GM19239 (cell line): ENCODE measurements at places on chromosomes 3 and 15.

GRCh38 chr15:36358094-36358493 is 221.3 kb upstream of the CDIN1 start:
- no peak for DNase-seq

- no peak for DNase-seq
These were observed 57.7 kb upstream of the CTNNB1 start for GRCh38 chr3:41141433-41142167.

DNA sequence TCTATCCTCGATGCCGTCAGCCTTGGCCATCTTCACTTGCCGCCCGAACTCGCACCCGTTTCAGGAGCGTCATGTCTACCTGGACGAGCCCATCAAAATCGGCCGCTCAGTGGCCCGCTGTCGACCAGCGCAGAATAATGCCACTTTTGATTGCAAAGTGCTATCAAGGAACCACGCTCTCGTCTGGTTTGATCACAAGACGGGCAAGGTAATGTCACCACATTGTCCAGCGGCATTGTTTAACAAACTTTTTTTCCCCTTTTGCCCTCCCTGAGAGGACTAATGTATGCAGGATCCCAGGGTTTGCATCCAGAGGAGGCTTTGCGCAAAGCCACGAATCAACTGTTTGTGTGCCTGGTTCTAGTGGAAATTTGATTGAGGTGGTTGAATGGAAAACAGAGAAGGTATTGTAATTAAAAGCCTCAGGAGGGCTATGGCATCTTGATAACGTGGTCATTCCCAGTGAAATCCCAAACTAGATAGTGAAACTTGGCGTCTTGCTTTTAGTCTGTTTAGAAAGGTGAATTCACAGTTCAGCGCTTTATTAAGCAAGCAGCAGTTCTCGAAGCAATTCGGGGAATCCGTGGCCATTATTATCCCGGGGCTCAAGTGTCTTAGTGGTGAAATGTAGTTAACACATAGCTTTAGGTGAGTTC is 1.7 kb downstream of the SLMAP start:
- DNase-seq = no peak

DNA sequence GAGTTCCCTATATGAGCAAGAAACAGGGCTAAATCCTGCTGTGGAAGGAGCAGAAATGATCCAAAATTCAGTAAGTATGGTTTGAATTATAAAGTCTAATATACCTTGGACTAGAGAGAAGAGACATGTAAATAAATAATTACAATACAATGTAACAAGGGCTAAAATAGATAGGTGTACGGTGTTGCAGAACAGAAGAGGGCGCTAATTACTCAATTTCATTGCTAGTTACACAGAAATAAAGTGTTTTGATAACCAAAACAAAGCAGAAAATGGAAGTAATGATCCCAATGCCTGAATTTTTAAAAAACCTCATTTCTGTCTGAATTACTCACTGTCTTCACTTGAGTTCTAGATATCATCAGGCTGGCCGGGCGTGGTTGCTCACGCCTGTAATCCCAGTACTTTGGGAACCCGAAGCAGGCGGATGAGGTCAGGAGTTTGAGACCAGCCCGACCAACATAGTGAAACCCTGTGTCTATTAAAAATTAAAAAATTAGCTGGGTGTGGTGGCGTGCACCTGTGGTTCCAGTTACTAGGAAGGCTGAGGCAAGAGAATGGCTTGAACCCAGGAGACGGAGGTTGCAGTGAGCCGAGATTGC is 8.3 kb upstream of the PLCH1 start:
- DNase-seq = no peak

DNA sequence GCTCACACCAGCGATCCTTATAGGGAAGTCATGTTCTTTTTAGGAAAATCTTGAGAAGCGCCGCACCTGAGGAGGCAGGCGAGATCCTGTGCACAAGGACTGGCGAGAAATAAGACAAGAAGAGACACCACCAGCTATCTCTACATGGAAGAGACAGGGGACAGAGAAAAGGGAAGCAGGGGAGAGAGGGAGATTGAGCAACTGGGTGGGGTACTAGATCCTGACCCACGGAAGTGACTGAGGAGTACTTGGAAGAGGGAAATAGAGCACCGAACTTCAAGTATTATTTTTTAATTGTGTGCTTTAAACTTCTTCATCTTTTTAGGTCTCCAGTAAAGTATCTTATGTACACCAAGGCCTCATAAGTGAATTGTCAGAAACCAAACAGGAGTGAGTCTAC is 742.0 kb upstream of the LMCD1 start:
- DNase-seq = no peak

DNA sequence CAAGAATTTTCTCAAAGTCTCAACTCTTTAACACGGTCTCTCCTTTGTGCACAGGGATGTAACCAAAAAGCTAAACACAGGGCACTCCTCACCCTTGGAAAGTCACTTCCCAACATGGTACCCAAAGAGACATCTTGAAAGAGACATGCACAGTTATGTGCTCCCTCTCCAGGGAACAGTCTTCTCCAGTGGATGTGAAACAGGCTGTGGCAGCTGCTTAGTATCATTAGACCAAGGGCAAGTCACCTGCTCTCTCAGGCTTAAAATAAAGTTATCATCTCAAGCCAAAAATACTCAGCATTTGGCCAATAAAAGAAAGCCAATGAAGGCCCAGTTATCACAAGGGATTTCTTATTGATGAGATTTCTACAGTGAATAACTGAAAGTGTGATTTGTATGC is 128.3 kb downstream of the WDR76 start:
- DNase-seq = no peak
